CD8-positive, alpha-beta memory T cell (primary cell): ENCODE measurements at places on chromosomes 2 and 18.
A peak's percentile ranks its signal among the peaks of the same experiment; 100 is the strongest.

DNA sequence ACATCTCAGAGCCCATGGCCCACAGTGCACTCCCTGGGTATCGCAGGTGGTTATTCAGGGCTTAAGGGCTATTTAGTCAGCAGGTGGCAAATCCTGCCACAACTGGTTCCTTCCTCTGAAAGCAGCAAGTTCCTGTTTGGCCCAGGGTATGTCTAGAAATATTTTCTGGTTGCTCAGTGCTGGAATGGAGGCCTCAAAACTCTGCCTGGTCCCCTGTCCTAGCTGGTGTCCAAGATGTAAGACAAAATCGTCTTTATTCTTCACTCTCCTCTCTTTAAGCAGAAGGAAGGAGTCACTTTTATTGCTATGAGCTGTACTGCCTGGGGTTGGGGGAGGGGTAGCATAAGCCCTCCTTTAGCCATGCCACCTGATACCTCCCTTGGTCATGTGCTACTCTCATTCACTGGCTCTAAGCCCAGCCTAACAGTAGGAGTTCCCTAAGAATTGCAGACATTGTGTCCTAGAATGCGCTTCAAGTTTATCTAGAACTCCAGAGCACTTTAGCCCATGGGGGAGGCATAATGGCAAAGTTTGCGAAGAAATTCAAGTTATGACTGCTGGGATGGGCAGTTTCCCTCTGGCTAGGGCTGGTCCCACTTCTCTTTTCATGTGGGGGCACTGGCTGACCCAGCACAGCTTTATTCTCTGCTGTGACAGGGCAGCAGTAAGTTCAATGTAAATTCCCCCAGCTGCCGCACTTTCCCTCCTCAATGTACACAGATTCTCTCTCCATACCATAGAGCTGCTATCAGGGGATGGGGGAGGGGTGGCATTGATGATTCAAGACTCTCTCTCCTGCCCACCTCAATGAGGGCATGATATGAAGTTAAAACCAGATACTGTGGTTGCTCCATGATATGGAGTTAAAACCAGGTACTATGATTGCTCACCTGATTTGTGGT, 27.1 kb upstream of the CWC22 start:
- no peak for DNase-seq

DNA sequence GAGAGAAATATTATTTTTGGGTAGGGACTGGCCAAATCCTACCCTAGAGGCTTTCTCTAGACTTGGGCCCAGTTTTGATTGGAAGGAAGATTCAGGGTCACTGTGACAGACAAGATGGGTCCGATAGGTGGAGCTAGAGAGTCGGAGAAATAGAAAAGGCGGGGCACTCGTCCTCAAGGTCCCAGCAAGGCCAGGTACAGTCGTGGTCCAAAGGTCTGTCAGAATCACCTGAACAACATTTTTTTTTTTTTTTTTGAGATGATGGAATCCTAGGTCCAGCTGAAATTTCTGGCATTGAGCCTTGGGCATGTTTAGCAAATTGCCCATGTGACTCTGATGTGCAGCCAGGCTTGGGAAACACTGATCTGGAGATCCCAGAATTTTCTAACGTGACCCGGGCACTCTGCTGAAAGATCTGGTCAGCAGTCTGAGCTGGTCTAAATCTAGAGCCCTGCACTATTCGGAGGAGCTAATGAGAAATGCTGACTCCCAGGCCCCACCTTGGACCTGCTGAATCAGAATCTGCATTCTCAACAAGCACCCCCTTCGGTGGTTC, 23.0 kb upstream of the NTSR2 start:
- peak; percentile 67 for DNase-seq

DNA sequence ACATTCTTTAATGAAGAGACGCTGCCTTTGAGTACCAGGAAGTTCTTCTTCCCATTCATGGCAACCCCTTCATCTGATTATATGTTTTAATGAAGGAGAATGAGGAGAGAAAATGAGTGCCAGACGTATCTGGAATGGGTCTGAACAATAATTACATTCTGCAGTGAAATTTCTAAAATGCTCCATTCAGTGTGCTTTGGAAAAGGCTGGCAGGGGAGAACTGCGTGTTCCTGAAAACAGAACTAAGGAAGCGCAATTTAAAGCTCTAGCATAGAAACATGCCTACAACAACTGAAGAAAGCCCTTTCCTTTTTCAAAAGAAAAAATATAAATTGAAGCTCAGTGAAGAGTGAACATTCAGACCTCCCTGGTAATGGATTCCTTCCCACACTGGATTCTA, 58.8 kb downstream of the BOD1L2 start:
- no peak for DNase-seq

- no peak for DNase-seq
Observed at GRCh38 chr2:172564376-172564775, 8.5 kb downstream of the PDK1 start.

GRCh38 chr2:53786352-53786704, 425 bp downstream of the ASB3 start:
- DNase-seq: peak; percentile 12

DNA sequence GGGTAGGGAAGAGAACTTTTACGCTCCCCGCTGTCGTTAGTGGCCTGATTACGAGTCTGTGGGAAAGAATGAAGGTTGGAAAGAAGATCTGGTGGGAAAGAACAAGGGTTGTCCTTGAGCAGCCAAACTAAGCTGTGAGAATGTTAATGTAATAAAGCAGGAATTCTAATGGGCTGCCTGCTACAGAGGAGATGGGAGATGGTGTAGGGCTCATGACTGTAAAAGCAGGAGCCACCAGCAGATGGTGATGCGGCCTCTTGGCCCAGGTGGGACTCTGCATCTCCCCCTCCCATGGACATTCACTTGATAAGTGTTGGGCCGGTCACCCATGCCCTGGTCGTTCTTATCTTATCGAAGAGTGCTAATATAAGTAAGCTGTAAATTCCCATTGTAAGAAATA, 150.0 kb downstream of the NEDD4L start:
- DNase-seq: no peak

DNA sequence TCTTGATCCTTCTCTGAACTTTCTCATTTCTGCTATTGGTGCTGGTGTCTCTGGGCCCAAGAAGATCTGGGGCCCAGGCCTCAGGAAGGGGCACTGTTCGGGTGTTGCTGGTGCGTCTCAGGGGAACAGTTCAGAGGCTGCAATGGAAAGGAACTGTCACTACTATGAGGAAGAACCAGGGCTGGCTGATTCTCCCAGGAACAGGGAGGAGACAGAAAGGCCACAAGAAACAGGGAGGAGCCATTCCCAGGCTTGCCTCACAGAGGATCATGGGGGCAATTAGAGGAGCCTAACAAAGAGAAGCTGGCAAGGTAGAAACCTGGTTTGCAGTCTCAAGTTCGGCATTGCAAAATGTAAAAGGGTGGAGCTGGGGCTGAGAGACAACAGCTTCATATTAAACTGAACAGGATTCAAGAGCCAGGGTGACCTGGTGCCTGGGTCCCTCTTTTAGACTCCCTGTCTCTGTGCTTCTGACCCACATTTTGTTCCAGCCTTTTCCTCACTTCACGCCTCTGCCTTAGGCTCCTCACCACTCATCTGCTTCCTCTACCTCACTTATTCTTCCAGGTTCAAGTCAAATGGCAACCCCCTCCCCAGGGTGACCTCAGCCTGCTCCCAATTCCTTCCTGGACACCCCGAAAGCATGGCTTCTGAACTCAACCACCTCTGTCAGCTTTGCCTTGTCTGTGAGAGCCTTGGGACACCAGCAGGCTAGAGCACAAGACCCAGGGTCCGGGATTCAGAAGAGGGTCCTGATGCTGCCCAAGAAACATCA, 58.4 kb downstream of the GYPC start:
- DNase-seq: no peak

GRCh38 chr18:55076643-55077218, 117.5 kb upstream of the CCDC68 start:
- no peak for DNase-seq

- DNase-seq: no peak
Observed at GRCh38 chr2:163774862-163775261, 39.1 kb upstream of the FIGN start.

GRCh38 chr2:202429164-202429980, 53.2 kb downstream of the BMPR2 start:
- no peak for DNase-seq

DNA sequence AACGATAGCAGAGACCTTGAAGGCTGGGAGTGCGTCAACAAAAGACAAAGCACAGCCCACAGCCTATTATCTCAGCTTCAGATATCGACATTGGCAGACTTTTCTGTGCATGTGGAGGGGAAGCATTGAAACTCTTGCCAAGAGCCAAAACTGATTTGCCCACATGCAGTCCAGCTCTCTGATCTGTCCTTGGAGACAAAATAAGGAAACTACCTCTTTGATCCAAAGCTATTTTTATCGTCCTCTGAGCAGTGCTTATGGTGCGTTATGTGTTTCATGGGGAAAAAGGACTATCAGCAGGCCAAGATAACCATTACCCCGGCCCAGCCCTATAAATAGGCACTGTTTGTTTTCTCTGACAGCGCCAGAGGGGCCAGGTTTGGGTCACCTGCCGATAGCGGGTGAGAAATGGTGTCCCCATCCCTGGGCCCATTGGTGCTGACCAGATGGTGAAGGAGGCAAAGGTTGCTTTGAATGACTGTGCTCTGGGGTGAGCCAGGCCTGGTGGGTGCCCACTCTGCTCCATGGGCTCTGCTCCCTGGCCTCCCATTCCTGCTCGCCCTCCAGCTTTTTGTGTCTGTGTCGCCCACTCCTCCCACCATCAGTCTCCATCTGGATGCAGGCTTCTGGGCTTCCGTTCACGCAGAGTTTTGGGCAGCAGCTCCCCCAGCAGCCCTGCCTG, 176.1 kb upstream of the HS6ST1 start:
- no peak for DNase-seq

GRCh38 chr2:16148632-16149348, 208.4 kb downstream of the MYCN start:
- DNase-seq: no peak

- DNase-seq: no peak
Observed at GRCh38 chr2:232505856-232506255, 14.3 kb upstream of the PRSS56 start.
